ENCODE measurements at places on chromosomes 6 and 20. TPM values are rescaled to one million over a fixed set of nuclear protein-coding genes. Genes with fewer than 3 reads are reported as not detected.

VSTM2L gene
- 1.2 TPM for total RNA-seq

THBS2 gene
- total RNA-seq = 219 TPM

GRCh38 chr20:3434232-3434631, 26.8 kb upstream of the DNAAF9 start:
- peaks cover 12% of the 10 kb centered on the region for H3K27me3 ChIP-seq
- H3K36me3 ChIP-seq = no peaks in the 10 kb centered on the region
- H3K27ac ChIP-seq = no peak overlapping the region
- DNase-seq = no peak

GRCh38 chr6:73514746-73515110, 6.1 kb downstream of the EEF1A1 start:
- H3K4me3 ChIP-seq = peak overlapping the region; percentile 97
- DNase-seq = no peak
- peak overlapping the region; percentile 100 for H3K27ac ChIP-seq
- peaks cover 46% of the 10 kb centered on the region for H3K36me3 ChIP-seq
- H3K4me1 ChIP-seq = peaks cover 25% of the 10 kb centered on the region

DNA sequence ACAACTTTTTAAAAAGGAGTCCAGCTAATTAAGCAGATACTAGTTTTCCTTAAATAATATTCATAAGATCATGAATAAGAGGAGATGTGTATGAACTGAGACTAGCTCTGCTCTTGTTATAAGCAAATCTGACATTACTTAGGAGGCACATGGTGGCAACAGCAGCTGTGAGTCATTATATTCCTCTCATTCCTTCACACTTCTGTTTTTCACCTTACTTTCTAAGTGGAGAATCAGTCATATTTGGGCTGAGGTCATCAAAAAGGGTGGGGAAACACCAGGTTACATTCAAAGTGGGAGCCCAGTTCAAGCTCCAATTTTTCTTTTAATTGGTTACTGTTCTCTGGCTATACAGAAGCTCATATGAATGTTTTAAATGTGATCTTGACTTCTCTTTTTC, 6.0 kb upstream of the RIPPLY2 start:
- H3K27me3 ChIP-seq = peaks cover 2% of the 10 kb centered on the region
- no peak overlapping the region for H3K4me3 ChIP-seq
- no peaks in the 10 kb centered on the region for H3K36me3 ChIP-seq
- no peak overlapping the region for H3K27ac ChIP-seq

DNA sequence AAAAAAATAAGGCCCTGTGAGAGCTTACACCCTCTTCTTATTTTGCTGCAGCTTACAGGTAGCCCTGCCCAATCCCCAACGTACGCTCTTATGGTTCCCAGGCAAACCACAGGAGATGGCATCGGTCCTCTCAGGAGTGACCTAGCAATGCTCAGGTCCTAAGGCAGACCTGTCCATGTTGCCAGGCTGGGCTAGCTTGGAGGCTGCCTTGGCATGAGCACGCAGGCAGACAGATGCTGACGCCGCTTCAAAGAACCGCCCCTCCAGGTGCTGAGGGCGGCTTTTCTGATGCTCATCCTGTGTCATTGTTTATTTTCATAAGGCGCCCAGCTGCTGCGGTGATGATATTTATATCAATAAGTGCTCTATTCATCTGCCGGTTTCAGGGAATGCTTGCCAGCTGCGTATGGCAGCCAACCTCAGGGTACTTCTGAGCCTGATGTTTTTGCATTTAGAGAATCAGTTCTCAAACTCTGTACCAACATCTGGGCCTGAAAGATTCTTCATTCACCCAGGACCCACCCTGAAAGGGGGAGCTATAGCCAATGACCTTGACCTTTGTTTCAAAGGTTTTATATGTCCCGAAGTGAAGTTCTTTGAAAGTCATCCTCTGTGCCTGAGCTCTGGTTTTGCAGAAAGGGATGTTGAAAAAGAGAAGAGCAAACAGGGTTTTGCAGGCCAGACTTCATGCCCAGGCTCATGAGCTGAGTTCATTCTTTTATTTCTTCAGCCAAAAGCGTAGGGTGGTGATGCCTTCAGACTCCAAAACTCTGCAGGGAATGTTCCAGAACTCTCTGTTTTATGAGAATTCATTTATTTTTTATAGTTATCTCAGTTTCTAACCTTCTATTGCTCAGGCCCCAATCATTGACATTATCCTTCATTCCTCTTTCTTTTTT, 475.6 kb upstream of the CHD6 start:
- no peak overlapping the region for H3K4me3 ChIP-seq
- no peaks in the 10 kb centered on the region for H3K27me3 ChIP-seq
- peaks cover 4% of the 10 kb centered on the region for H3K36me3 ChIP-seq

ARMH2 gene
- total RNA-seq = not detected

DNA sequence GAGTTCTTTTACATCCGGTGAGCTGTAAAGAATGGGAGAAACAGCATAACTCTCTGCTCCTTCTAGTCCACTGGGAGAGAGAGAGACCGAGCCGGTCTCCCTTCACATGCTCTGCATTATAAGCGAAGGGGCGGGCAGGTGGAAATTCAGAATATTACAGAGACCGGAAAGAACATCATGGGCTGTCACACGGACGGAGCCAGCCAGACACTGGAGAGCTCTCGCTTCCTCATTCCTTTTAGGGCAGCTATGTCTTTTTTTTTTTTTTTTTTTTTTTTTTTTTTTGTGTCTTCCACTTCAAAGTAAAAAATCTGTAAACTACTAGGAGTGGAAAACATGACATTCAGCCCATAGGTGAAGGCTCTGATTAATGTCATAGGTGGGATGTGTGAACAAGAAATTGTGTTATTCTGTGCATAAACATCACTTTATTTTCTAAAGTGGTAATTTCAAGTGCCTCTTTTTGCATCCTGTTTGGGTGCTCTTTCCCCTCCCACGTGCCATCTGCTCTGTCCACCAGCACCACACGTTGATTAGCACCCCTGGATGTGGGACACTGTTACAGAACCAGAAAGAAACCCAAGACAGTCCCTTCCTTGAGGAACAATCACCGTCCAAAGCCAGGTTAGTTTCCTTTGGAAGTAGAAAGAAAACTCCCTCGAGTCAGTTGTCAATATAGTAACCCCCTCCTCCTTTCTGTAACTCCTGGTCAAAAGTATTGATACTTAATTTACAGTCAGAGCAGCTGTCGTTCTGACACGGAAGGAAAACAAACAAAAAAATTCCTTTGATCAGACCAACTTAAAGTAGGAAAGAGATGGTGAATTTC, at the start of gene TAGAP:
TAGAP (minus strand) TSS at position 93 of the 829 bp plus-strand sequence. CDS start 845 bp downstream, outside the sequence.
- no peaks in the 10 kb centered on the region for H3K36me3 ChIP-seq
- H3K27ac ChIP-seq = no peak within 1 kb of the TSS
- H3K4me3 ChIP-seq = no peak within 1 kb of the TSS
- no peak for DNase-seq
- peaks cover 55% of the 10 kb centered on the region for H3K27me3 ChIP-seq

DNA sequence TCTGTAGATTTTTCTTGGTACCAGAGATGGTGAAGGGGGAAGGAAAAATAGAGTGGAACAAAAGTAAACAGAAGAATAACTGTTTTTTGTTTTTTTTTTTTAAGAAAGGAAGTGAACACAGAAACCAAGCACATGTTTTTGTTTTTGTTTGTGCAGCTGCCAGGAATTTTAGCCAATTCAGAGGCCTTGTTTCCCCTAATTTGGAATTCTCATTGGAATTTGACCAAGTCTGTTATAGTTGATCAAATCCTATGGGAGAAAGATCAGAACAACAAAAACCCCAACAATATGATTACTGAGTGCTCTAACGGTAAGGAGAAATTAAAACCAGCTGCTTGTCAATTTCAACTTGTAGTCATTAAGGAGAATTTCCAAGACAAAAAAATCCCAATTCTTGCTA, 18.2 kb upstream of the IL22RA2 start:
- H3K4me1 ChIP-seq = no peaks in the 10 kb centered on the region
- no peak overlapping the region for H3K27ac ChIP-seq
- DNase-seq = no peak
- no peaks in the 10 kb centered on the region for H3K27me3 ChIP-seq
- no peaks in the 10 kb centered on the region for H3K36me3 ChIP-seq

GRCh38 chr6:97085772-97086171, 161.2 kb downstream of the KLHL32 start:
- no peaks in the 10 kb centered on the region for H3K36me3 ChIP-seq
- H3K4me3 ChIP-seq = no peak overlapping the region

DNA sequence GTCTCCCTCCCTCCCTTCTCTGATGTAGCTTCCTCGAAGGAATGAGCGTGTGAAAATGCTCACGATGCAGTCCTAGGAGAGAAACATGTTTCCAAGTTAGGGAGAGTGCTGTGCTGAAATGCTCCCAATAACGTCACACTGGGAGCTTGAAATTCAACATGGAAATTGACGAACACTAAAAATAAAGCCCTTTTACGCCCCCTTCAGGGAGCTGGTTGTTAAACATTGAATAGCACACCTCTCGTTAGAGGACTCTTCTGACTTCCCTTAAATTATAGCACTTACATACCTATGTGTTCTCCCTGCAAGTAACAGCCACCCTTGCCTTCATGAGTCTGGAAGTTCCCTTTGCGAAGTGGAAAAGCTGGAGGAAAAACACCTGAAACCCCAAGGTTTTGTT, 88.6 kb downstream of the BFSP1 start:
- no peaks in the 10 kb centered on the region for H3K4me1 ChIP-seq
- H3K36me3 ChIP-seq = no peaks in the 10 kb centered on the region
- H3K27ac ChIP-seq = no peak overlapping the region
- no peak for DNase-seq

DNA sequence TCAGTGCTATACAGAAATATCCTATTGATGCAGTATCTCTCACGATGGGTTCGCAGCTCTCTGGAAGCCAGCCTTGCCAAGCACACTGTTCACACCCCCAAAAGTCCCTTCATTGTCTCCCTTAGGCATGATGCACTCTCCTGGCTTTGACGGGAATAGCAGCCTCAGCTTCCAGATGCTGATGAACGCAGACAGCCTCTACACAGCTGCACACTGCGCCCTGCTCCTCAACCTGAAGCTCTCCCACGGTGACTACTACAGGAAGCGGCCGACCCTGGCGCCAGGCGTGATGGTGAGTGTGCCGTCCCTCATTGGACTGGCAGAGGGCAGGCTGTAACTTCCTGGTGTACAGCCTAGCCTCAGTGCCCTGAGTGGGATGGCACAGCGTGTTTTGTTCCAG, 60.0 kb upstream of the PBOV1 start:
- no peaks in the 10 kb centered on the region for H3K36me3 ChIP-seq
- H3K4me1 ChIP-seq = no peaks in the 10 kb centered on the region
- DNase-seq = peak; percentile 8

DNA sequence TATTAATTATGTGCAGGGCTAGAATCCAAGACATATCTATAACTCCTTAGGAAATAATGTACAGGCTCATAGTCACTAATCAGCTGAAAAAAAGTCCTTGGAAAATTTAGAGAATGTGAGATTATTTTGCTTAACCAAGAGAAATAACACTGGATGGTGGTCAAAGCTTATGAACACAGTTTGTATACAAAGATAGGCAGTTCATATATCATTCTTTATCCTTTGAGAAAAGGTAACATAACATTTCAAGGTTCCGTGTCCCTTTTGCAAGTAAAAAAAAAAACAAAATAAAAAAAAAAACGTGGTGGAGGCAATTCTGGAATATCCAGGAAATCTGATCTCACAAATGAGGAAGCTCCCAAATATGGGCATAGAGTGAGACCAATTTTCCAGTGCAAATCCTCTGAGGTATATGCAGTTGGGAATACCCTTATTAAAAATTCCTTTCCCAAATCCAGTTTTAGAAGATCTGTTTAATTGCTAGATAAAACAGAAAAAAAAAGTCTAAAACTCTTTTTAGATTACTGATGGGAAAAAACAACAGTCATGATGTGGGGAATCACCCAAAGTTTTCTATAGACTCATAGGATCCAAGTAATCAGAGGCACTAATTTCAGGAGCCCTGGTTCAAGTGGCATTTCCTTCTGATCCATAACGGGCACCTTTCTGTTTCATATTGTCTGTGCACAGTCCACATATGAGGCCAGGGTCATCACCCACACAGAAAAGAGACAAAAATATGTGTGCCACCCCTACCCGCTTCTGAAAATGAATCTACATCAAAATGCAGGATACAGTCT, 17.7 kb upstream of the TNFAIP3 start:
- no peaks in the 10 kb centered on the region for H3K36me3 ChIP-seq
- H3K4me1 ChIP-seq = peaks cover 39% of the 10 kb centered on the region
- no peaks in the 10 kb centered on the region for H3K27me3 ChIP-seq
- no peak overlapping the region for H3K27ac ChIP-seq
- peak overlapping the region; percentile 33 for H3K4me3 ChIP-seq

GRCh38 chr6:158654960-158655489, 5.2 kb downstream of the SYTL3 start:
- no peaks in the 10 kb centered on the region for H3K27me3 ChIP-seq
- H3K27ac ChIP-seq = peak overlapping the region; percentile 96
- peak; percentile 86 for DNase-seq
- peaks cover 7% of the 10 kb centered on the region for H3K36me3 ChIP-seq
- H3K4me3 ChIP-seq = peak overlapping the region; percentile 79
